NCI-H1694 (cell line): ENCODE measurements at places on chromosomes 12 and 14.

GRCh38 chr14:103679351-103679750 is 35.9 kb downstream of the XRCC3 start:
- peak; percentile 36 for DNase-seq

GRCh38 chr12:120640861-120641833 is 721 bp downstream of the CABP1 start:
- no peak for DNase-seq

DNA sequence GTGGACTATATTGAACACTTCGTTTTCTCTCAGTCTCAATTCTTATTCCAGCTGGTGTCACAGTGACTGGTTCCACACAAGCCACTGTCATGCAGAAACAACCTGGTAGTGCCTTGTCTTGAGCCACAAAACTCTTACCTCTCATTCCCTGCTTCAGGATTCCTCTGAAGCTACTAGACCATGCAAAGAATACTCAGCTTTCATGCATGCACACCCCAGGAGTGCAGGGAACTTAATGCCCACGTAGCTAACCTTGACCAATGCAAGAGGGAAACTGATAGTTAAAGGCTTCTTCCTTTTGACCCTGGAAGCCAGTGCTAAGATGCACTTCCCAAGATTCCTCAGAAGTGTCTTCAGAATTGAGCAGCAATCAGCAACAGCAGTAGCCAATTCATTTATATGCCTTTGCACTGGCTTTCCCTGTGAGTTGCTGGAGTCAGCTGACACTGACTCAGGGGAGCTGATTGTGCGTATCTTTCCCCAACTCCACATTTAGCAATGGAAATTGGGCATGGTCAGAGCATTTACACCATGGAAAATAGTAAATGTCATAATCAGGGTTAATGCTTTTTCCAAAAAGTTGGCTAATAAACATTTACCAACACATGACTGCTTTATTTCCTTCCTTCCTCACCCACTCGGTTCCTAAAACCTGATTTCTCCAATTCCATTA is 113.6 kb upstream of the SLC35F4 start:
- no peak for DNase-seq

DNA sequence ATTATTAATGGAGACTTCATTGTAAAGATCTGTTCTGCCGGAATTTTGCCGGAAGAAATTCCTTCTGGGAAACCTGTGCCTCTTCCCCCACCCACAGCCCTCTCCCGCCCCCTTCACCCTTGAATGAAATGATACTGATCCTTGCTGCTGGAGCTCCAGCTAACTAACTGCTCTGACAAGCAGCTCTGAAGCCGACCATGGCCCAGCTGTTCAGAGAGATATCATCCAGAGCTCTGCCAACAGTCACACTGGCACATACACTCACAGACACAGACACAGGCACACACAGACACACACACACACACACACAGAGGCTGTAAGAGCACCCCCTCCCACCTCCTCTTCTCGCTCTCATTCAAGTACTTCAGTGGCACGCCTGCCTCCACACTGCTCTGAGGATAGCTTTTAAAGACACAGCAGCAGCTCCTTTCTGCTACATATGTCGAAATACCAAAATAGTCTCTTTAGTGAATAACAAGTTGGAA is 88.6 kb downstream of the R3HDM2 start:
- peak; percentile 69 for DNase-seq

- no peak for DNase-seq
Observed at GRCh38 chr12:53208877-53209463, 1.9 kb upstream of the ITGB7 start.

DNA sequence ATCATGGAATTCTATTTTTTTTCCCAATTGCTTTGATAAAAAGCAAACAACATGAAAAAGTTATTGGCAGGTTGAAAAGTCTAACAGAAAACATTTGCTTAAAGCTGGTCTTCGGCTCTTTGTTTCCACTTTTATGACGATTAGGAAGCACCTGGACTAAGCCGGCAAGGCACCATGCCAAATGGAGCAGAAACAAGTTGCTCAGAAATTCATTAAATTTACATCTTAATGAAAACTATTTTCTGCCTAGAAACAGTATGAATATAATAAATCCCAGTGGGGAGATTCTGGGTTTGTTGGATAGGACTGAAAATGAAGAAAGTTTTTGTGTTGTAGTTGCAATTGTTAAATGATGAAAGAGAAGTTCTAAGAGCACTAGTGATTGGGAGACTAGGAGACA is 51.4 kb upstream of the OR9K2 start:
- DNase-seq = no peak

- peak; percentile 25 for DNase-seq
Observed at GRCh38 chr12:32151086-32151485, 44.4 kb downstream of the BICD1 start.

DNA sequence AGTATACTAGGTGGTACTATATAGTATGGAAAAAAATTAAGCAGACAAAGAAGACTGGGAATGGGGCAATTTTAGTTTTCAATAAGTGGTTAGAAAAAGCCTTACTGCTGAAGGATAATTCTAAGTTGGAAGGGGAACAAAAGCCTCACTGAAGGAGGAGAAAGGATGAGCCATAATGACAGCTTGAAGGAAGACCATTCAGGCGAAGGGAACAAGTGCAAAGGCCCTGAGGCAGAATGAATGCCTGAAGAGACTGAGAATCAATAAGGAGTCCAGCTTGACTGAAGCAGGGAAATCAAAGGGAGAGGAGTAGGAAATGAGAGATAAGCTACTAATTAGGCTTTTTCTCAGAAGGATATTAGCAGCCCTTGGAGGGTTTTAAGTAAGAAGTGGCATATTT is 28.5 kb downstream of the PPP1R13B start:
- DNase-seq = no peak

GRCh38 chr12:100229876-100230275 is 29.3 kb downstream of the ACTR6 start:
- DNase-seq = no peak

GRCh38 chr12:41923351-41923750 is 221.3 kb downstream of the GXYLT1 start:
- DNase-seq = no peak

GRCh38 chr14:36664322-36665193 is 2.9 kb downstream of the PAX9 start:
- DNase-seq = no peak

DNA sequence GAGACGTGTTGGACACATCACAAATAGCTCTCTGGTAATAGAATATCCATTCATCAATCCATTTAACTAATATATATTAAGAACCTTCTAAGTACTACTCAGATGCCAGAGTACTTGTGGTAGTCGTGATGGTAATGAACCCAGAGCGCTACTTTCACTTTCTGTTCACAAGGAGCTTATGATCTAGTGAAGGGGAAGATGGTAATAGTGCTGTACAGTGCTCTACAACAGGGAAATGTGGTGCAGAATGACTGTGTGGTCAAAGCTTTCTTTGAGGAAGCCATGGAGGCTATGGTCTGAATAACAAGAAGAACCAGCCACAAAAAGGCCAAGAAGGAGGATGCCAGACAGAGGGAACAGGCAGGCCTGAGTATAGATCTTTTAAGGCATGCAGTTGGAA is 212.0 kb downstream of the PTPRO start:
- no peak for DNase-seq

DNA sequence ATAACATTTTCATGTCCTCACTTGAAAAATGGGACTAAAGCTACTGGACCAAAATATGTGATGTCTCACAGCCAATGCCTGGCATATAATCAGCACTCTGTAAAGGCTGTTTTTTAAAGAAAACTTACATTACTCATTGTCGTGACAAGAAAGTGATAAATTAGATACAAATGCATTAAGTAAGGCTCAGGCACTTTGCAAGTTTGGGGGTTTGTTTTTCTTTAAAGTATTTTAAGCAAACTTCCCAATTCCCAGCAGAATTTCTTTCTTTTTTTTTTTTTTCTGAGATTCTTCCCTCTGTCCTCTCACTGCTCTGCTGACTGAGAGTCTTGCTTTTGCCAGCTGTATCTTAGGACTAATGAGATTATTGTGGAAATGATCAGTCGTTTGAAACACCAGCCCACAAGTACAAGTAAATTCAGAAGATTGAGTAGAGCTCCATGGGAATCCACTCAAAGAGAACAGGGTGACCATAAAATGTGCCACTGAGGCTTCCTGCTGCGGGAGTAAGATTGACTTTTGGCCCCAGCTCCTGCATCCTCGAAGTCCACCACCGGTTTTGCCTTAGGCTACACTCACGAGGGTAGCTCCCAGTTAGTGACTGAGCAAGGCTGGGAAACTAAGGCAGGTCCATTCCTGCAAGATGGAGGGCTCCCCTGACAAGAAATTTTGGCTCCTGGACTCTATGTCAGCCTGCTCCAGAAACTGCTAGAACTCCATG is 82.8 kb downstream of the TMTC1 start:
- DNase-seq = no peak

DNA sequence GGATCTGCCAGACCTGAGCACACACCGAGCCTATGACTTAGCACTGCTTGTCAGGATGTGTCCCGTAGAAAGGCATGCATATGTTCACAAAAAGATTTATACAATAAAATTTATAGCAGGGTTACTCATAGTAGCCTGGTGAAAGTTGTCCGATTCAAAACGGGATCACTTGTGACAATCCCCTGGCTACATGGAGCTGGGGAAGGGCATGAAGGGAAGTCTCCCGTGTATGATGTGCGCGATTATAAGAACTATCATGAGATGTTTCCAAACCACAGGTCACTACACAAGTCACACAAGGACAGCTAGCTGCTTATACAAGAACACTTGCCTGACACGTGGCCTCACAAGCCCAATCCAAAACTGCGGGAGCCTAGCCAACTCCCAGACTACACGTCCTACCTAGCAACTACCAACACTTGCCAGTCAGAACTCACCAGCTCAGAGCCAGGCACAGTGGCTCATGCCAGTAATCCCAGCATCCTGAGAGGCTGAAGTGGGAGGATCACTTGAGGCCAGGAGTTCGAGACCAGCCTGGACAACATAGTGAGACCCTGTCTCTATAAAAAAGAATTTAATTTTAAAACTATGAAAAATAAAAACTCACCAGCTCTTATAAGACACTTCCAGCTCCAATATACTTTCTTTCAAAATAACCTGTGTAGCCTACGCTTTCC is 7.5 kb upstream of the CDCA4 start:
- no peak for DNase-seq

DNA sequence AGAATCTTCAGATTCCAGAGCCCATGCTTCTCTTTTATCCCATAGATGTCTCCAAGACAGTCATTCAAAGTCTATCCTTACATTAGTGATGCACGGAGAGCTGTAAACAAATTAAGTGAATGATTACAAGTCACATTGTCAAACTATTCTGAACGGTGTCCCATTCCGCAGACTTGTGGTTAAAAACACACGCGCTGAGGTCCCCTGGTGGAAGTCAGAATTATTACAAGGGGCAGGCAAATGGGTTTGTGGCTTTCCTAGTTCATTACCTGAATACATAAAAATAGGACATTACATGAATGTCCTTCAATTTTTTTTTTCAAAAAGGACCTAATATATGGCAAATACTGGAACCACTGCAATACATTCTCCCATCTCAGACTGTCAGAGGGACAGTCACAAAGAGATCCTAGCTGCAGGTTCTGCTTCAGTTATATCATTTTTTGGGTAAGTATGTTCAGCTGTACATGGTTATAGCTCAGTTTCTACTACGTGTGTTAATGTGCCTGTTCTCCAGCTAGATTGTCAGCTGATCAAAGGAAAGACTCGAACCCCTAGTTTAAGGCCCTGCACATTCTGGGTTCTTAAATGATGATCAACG is 53.1 kb upstream of the STON2 start:
- peak; percentile 87 for DNase-seq

DNA sequence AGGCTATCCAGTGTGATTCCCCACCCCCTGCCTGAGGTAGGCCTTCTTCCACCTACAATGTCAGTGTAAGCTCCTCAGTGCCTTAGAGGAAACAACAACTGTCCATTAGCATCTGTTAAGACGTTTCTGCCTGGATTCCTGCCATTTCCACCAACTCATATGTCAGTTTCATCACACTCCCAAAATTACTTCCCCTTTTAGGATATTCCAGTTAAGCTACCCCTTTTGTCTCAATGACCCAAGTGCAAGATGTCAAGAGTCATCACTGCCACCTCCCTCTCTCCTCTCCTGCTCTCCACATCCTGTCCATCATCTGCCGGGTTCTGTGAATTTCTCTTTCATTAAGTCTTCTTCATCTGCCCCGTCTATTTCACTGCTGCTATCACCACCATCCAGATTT is 189.4 kb downstream of the DPF3 start:
- DNase-seq = no peak

DNA sequence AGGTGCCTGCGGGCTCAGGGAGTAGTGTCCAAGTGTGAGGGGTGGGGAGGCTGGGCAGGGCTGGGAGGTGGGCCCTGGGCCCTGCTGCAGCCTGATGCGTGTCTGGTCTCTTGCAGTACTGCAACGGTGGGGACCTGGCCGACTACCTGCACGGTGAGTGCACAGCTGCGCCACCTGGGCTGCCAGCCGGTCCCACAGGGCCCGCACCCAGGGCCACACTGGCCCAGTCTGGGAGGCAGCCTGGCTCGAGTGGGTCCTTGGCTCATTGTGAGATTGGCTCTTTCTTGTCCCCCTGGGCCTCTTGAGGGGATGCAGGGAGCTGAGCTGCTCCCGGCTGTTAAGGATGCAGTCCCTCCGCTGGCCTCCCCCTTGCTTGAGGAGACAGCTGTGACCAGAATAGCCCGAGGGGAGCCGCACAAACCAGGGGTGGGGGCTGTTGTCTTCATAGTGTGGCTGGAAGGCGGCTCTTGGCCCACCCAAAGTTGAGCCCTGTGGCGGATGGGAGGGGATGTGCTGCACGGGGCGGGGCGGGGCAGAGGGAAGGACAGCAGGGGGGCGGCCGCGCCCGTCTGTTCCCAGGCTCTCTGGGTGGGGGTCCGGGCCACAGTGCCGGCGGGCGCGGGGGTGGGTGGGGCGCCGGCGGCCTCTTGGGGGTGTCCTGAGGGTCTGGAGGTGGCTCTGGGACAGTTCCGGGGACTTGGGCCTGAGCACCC is 13.1 kb downstream of the ULK1 start:
- DNase-seq = no peak

- no peak for DNase-seq
Observed at GRCh38 chr12:14387219-14387871, 21.9 kb downstream of the ATF7IP start.

GRCh38 chr12:6099316-6099715 is 25.2 kb downstream of the VWF start:
- DNase-seq = no peak

DNA sequence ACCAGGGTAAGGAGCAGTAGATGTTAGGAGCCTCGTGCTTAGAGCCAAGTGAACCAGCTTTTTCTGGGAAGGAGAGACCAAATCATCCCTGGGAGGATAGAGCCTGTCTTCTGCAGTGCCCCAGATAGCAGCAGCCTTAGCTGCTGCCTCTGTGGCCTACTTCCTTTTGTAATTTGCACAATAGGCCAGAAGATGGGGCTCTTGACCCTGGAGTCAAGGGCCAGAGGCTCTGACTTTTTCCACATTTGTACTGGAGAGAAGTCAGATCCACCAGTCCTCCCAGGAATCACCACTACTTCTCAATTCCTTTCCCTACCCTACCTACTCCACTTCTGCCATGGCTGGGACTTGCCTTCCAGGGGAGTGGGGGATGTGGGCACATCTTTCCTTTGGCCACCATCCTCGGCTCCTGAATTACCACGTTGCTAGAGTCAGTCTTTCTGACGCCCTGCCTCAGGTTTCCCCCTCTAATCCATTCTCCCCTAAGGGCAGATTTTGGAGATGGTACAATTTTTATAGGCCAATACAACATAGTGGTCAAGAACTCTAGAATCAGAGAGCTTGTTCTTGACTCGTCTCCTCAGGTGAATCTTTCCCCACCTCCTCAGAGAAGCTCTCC is 3.3 kb upstream of the SLC4A8 start:
- peak; percentile 40 for DNase-seq

- DNase-seq = no peak
Observed at GRCh38 chr12:79887890-79888289, 47.0 kb downstream of the PPP1R12A start.

- DNase-seq = no peak
Observed at GRCh38 chr14:89368490-89369477, 48.2 kb downstream of the FOXN3 start.
